ENCODE measurements at places on chromosomes 12 and 14.

DNA sequence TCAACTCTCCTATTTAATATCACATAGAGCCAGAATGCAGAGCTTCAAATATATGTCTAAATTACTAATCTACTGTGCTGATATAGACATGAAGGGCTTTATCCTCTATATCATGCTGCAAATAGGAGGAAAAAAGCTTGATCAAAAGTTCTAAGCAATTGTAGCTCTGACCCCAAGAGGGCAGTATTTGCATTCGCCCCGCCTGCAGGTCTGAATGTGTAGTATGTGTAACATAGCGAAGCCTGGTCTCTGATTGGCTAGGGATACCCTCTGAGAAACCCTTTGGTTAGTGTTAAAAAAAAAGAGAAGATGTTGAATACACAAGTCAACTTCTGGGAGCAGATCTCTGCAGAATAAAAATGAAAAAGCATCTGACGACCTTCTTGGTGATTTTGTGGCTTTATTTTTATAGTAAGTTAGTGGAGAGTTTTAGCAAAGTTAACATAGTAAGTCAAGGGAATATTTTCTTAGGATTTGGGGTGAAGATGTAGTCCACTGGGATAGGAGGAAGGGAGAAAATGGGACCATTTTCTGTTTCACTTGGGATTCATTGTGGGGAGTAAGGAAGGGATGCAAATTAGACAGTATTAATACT lies 151.6 kb upstream of the OR4E1 start:
- peak; percentile 1 for DNase-seq

DNA sequence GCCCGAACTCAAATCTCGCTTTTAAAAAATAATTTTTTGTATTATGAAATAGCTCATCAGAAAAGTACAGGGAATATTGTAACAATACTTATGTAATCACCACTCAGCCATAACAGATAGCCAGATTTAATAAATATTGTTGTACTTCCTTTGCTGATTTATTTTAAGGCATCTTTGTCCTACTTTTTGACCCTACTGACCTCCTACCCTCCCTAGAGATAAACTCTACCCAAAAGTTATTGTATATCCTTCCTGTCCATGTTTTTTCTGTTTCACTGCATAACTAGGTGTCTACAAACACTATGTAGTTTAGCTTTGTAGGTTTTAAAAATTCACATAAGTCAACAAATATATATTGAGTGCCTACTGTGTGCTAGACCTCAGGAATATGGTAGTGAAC lies 25.1 kb downstream of the SOCS2 start:
- no peak for DNase-seq

- no peak for DNase-seq
Observed at GRCh38 chr12:78224154-78224553, 393.5 kb downstream of the NAV3 start.

- no peak for DNase-seq
Observed at GRCh38 chr14:74326369-74327152, 21.7 kb upstream of the VRTN start.
